Breast epithelium (tissue), 4 donors: ENCODE measurements at places on chromosomes 2 and 18.

DNA sequence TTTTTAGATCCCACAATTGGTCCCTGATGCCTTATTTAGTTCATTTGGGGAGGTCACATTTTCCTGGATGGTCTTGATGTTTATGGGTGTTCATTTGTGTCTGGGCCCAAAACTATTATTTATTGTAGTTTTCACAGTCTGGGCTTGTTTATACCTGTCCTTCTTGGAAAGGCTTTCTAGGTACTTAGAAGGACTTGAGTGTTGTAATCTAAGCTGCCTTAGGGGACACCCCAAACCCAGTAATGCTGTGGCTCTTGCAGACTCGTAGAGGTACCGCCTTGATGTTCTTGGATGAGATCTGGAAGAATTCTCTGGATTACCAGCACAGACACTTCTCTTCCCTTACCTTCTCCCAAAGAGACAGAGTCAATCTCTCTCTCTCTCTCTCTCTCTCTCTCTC, 25.0 kb upstream of the ITSN2 start:
- H3K27me3 ChIP-seq: no peaks in the 10 kb centered on the region
- no peaks in the 10 kb centered on the region for H3K36me3 ChIP-seq
- no peak overlapping the region for H3K27ac ChIP-seq
- no peaks in the 10 kb centered on the region for H3K4me1 ChIP-seq

- H3K4me1 ChIP-seq: no peaks in the 10 kb centered on the region
- DNase-seq: no peak
- no peak overlapping the region for H3K27ac ChIP-seq
These were observed 650.8 kb downstream of the DCDC2C start for GRCh38 chr2:4354164-4354563.

DNA sequence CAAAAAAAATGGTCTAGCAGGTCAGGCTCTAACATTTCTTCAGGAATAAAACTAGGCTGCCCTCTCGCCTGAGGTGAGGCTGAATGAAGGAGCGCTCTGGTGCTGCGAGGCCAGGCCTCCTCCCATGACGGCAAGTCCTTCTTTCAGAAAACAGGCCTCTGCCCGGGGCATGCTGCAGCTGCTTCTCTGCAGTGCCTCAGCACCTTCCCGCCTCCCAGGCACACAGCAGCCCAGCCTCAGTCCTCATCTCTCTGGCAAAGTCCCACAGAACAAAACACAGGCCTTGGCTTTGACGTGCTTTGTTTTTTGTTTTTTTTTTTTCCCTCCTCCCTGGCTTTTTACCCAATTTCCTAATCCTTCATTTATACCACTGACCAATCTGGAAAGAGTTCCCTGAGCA, 74.8 kb downstream of the BCL11A start:
- H3K36me3 ChIP-seq: no peaks in the 10 kb centered on the region
- H3K27me3 ChIP-seq: no peaks in the 10 kb centered on the region
- no peak overlapping the region for H3K4me3 ChIP-seq

GRCh38 chr2:113075030-113075429, 7.3 kb downstream of the IL1F10 start:
- H3K4me1 ChIP-seq: no peaks in the 10 kb centered on the region
- H3K4me3 ChIP-seq: no peak overlapping the region

DNA sequence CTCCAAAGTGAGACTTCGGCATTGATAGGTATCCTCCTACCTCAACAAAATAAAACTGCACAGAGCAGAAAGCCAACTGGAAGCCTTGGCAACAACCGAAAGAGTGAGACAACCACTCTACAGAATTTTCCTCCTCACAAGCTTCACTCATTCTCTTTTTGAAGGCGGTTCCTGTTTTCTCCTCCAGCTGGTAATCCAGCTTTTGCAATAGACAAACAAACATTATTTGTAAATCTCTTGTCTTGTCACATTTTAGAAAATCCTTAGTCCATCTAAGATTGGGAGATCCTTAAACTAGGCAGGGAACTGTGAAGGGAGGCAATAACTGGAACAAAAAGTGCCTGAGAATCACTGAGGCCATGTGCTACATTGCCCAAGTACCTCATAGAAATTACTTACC, 332.4 kb downstream of the BCL11A start:
- no peak overlapping the region for H3K4me3 ChIP-seq
- DNase-seq: no peak
- no peaks in the 10 kb centered on the region for H3K27me3 ChIP-seq
- no peaks in the 10 kb centered on the region for H3K36me3 ChIP-seq

DNA sequence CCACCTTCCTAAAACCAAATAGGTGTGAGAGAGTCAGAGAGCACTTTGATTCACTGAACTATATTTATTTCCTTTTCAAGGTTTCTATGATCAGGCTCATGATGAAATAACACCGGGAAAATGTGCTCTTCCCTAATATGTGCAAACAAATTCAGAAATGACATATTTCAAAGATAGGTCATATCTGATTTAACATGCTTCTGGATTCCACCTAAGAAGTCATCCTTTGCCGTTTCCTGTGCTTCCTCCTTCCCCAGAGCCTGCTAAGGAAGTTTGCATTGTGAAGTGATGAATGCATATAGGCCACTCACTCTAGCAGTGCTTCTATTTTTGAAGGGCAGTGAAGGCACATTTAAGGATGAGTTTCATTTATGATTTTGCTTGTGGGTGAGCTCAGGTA, 327.6 kb downstream of the TDRD15 start:
- H3K27me3 ChIP-seq: no peaks in the 10 kb centered on the region
- DNase-seq: no peak
- H3K36me3 ChIP-seq: no peaks in the 10 kb centered on the region
- H3K4me1 ChIP-seq: no peaks in the 10 kb centered on the region
- H3K27ac ChIP-seq: no peak overlapping the region

DNA sequence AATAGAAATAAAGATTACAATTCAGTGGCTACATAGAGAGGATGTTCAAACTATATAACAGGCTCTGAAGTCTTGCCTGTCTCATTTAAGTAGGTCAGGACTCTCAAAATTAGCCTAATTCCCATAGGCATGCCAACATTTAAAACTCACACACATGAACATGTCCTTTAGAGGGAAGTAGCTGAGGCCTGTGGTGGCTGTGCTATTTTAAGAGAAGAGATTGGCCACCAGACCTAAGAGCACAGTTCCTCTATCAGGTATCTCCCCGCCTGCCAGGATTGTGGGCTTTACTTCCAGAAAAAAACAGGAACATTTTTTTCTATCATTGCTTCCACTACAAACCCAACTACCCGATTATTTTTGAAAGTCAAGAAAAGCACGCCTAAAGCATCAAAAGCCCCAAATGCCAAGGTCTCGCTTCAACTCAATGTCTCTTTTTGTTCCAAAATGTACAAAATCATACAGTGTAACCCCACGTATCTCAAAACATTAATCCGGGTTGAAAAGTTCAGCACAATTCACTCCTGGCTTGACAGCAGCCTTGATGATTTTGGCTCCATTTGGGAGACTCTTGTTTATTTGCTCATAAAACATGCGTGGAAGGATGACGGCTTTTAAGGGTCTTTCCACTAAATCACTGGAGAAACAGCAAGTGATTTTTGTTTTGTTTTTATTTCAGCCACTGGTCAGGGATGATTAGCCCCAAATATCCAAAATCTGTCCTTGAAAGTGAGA, 15.3 kb downstream of the FHL2 start:
- peaks cover 7% of the 10 kb centered on the region for H3K4me1 ChIP-seq
- no peaks in the 10 kb centered on the region for H3K27me3 ChIP-seq
- H3K36me3 ChIP-seq: no peaks in the 10 kb centered on the region

DNA sequence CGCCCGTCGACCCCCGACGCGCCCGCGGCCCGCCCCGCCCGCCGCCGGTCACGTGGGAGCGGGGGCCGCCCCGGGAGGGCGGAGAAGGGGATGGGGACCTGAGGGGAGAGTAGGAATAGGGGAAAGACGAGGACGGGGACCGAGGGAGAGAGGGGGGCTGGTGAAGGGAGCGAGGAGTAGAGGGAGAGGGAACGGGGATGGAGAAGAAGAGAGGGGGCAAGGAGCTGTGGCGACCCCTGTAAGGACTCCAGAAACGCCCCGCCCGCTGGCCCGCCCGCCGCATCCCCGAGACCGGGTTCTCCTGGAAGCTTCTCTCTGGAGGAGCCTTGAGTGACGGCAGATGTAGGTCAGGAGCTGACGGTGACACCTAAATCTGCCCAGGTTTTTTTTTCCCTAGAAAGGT, 615 bp downstream of the ADNP2 start:
- peak overlapping the region; percentile 88 for H3K4me3 ChIP-seq
- no peaks in the 10 kb centered on the region for H3K36me3 ChIP-seq
- peaks cover 4% of the 10 kb centered on the region for H3K4me1 ChIP-seq
- DNase-seq: peak; percentile 21
- H3K27me3 ChIP-seq: no peaks in the 10 kb centered on the region

- H3K36me3 ChIP-seq: no peaks in the 10 kb centered on the region
- H3K27ac ChIP-seq: no peak overlapping the region
- DNase-seq: no peak
- H3K27me3 ChIP-seq: no peaks in the 10 kb centered on the region
These were observed 1.7 kb downstream of the ECEL1 start for GRCh38 chr2:232485757-232486557.

DNA sequence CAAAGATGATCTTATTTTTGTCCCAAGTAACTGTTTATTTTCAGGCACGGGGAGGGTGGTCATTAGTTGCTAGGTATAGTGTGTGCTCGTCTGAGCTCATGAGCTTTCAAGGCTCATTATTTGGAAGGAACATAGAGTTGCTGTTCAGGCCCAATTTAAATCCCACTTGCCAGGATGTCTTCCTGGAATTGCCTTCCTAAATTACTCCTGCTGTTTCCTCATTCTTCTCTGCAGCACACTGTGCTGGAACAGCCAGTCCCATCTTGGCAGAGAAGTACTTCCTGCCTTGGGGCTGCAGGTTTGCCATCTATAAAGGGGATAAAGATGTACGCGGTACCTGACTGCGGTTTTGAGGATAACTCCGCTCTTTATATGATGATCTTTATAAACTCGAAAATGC, 37.3 kb downstream of the GREB1 start:
- peak overlapping the region; percentile 61 for H3K27ac ChIP-seq
- no peaks in the 10 kb centered on the region for H3K4me1 ChIP-seq
- H3K4me3 ChIP-seq: no peak overlapping the region
- H3K36me3 ChIP-seq: no peaks in the 10 kb centered on the region
- DNase-seq: no peak

GRCh38 chr2:52312486-52312885, 1280.6 kb upstream of the NRXN1 start:
- no peaks in the 10 kb centered on the region for H3K27me3 ChIP-seq
- DNase-seq: no peak
- no peaks in the 10 kb centered on the region for H3K36me3 ChIP-seq
- H3K27ac ChIP-seq: no peak overlapping the region
- no peak overlapping the region for H3K4me3 ChIP-seq
- H3K4me1 ChIP-seq: no peaks in the 10 kb centered on the region

DNA sequence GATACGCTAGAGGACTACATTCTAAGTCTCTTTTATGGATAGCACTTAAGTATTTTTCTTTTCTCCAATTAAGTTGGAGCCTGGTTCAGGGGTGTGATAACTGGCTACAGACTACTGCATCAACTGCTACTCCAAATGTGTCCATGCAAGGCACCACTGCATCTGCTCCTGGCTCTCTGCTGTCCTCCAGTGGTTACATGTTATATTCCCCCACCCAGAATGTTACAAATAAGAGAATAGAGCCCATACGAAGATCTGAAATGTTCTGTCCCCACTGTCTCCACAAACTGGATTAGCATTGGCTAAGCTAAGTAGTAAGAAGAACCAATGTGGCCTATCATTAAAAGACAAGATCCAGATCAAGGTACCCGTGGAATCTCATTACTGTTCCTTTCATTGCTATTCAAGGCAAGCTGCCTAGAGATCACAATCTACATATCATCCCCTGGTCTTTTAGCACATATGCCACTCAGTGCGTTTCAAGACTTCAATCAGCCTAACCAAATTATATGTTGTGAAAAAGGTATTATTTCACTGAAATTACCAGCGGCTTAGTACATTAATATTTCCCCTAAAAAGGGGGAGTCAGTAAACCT, 308.3 kb upstream of the SLC8A1 start:
- H3K4me3 ChIP-seq: no peak overlapping the region
- H3K4me1 ChIP-seq: no peaks in the 10 kb centered on the region
- DNase-seq: no peak
- H3K27ac ChIP-seq: no peak overlapping the region
- H3K27me3 ChIP-seq: no peaks in the 10 kb centered on the region

DNA sequence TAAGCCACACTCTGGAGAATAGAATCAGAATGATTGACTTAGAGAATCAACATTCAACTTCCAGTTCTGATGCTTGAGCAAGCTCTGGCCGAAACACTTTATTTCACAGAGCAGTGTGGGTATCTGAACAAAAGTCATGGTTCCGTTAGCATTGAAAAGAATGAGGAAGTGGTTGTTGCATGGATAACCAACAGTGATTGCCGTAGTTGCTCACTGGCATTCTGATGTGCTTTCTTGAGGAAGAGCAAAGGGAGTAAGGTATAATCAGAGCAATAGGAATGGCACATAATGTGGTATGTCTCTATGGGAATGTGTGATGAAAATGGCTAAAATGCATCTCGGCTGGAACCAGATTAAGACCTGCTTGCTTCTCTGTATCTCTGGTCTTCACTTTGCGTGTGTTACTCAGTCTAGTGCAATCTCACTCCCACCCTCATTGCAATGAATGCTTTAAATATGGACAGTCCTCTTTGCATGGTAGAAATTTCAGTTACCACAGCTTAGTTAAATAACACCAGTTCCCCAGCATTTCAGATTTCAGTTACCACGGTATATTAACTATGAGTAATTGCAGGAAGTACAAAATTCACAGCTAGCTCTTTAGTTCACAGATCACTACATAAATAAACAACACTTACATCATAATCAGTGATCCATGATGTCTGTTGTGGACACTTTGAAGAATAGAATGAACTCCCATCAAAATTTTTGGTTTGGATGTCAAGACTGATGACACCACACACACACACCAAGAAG, 7.8 kb upstream of the RAB12 start:
- H3K27ac ChIP-seq: no peak overlapping the region
- H3K27me3 ChIP-seq: no peaks in the 10 kb centered on the region
- H3K4me3 ChIP-seq: no peak overlapping the region
- H3K4me1 ChIP-seq: no peaks in the 10 kb centered on the region
- no peaks in the 10 kb centered on the region for H3K36me3 ChIP-seq
- DNase-seq: no peak

- H3K36me3 ChIP-seq: no peaks in the 10 kb centered on the region
- no peaks in the 10 kb centered on the region for H3K27me3 ChIP-seq
- H3K4me3 ChIP-seq: no peak overlapping the region
- H3K4me1 ChIP-seq: no peaks in the 10 kb centered on the region
- DNase-seq: peak; percentile 12
These were observed 454.0 kb upstream of the HS6ST1 start for GRCh38 chr2:128772671-128773070.

DNA sequence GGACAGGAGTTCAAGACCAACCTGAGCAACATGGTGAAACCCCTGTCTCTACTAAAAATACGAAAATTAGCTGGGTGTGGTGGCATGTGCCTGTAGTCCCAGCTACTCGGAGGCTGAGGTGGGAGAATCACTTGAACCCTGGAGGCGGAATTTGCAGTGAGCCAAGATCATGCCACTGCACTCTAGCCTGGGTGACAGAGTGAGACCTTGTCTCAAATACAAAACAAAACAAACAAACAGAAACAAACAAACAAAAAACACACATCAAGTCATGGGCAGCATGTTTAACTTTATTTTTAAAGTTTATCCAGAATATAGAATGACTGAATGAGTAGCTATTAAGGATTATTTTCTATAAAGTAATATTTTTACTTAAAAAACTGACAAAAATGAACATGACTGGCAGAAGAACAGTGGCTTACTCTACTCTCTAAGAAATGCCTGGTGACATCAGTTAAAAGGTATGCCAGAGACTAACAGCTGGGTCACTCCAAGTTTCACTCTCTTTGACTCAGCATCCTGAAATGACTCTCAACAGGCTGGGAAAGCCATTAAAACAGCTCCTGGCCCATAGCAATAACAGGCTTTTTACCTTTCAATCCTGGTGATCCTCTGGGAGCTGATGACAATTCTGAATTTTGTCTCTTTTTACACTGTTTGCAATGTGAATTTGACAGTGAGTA, 281.6 kb upstream of the STON1 start:
- H3K4me1 ChIP-seq: no peaks in the 10 kb centered on the region
- H3K27me3 ChIP-seq: no peaks in the 10 kb centered on the region
- no peaks in the 10 kb centered on the region for H3K36me3 ChIP-seq
- DNase-seq: no peak
